ENCODE measurements at places on chromosomes 11 and 22. TPM values are rescaled to one million over a fixed set of nuclear protein-coding genes. Genes with fewer than 3 reads are reported as not detected.

The UBE4A gene
- 39.5 TPM for total RNA-seq

The TRIM49 gene
- not detected for total RNA-seq

The POU2F3 gene
- total RNA-seq: not detected

The TRIM48 gene
- total RNA-seq: not detected

The PEX16 gene
- 38.1 TPM for total RNA-seq

The SRRD gene
- 24.0 TPM for total RNA-seq

The BIK gene
- 1.1 TPM for total RNA-seq

The ZNF70 gene
- total RNA-seq: 2.6 TPM

The NCF4 gene
- not detected for total RNA-seq

The NNMT gene
- 76.6 TPM for total RNA-seq

The PATE2 gene
- not detected for total RNA-seq

The OR4S2 gene
- total RNA-seq: not detected

The MRTFA gene
- 25.4 TPM for total RNA-seq

The TMEM191B gene
- total RNA-seq: not detected

The OR52E8 gene
- total RNA-seq: not detected

The MMP8 gene
- not detected for total RNA-seq
